ENCODE measurements at places on chromosomes 1 and 21.

- no peak for DNase-seq
Measured at GRCh38 chr1:38736399-38736798, 123.2 kb downstream of the RRAGC start.

GRCh38 chr21:32114419-32115035 lies 164.3 kb downstream of the MIS18A start:
- DNase-seq: no peak

DNA sequence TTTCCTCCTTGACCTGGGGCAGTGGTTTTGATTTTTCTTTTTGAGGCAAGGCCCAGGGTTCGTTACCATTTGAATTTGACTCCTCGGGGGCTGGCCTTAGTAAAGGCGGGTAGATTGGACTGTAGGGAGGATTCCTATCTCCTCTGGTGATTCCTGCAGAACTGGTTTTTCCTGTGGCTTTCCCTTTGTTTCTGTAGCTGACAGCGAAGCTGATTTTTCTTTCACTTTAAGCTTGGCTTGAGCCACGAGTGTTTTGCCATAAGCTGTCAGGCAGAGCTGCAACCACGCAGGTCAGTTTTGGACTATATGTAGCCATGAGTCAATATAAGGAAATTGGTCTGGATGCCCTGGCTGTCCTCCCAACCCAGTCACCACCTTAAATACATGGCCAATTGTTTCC lies 28.7 kb upstream of the KCNJ15 start:
- no peak for DNase-seq

DNA sequence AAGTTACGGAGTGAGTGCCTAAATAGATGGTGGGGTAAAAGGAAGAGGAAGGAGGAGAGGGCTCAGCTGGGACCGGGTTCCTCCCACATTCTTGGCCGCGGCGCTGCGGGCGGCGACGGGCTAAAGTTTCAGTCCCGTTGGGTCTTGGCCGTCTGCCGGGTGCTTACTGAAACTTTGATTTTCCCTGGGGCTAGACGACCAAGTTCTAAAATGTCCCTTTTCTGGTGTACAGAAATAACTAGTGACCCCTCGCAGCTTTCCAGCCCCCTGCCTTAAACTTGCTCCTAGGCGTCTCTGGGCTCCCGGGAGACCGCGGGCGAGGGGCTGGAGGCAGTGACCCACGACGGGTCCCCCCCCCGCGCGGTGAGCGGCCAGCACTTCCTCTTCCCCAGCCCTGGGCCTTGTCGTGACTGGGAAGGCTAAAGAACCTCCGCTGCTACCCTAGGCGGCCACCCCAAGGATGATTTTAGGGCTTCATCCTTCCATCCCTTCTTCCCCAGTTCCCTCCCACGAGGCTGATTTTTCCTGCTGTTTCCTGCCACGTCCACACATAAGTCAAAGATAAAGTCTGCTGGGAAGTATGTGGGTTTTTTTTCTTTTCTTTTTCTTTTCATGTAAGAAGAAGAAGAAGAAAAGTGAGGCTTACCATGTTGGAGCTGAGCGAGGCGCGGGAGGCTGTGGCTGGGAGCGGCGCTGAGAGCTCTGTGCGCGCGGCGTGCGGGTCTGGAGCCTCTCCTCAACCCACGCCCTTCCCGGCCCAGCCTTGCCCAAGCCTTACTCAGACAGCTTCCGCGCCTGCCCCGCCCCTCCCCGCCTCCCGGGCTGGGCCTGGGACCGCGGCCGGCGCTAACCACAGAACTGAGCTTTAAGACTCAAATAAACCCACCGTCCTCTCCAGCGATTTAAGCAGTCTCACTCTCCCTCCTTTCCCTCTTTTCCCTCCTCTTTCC lies at the start of gene S100A11:
TSS of gene S100A11 (minus strand) at position 738 of the 950 bp plus-strand sequence. CDS start at position 649, 89 bp downstream.
- DNase-seq: no peak

DNA sequence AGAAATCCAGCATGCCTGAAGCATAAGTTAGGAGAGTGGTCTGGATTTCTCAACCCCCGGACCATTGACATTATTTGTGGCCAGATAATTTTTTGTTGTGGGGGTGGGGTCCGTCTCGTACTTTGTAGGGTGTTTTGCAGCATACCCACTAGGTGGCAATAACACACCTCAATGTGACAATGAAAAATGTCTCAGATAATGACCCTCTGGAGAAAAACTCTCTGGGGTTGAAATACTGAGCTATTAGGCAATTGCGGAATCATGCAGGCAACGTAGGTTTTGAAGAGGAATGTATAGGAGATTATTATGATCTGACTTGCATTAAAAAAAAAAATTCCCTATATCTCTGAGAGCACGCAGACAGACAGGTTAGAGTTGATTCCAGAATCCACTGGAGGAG lies 25.3 kb upstream of the RRP15 start:
- peak; percentile 2 for DNase-seq
